Suppressor macrophage (primary cell): ENCODE measurements at places on chromosomes 7 and 10.

DNA sequence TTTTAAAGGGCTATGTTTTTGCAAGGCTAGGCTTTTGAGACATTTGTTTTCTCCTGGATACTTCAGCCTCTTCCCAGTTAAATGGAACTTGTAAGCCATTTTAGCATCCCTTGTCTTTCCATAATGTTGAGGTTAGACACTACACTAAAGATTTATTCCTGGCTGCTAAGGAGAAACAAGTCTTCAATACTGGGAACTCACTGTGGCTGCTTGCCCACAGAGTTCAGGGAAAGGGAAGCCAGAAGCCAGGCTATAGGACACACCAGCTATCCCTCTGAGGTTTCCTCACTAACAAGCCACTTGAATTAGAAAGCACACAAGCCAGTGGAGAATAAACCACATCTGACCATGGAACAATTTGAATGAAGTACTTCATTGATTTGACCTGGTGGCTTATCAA, 421.7 kb upstream of the CHRM2 start:
- DNase-seq: no peak

- DNase-seq: no peak
Observed at GRCh38 chr7:157605638-157606037, 268.8 kb downstream of the DNAJB6 start.

DNA sequence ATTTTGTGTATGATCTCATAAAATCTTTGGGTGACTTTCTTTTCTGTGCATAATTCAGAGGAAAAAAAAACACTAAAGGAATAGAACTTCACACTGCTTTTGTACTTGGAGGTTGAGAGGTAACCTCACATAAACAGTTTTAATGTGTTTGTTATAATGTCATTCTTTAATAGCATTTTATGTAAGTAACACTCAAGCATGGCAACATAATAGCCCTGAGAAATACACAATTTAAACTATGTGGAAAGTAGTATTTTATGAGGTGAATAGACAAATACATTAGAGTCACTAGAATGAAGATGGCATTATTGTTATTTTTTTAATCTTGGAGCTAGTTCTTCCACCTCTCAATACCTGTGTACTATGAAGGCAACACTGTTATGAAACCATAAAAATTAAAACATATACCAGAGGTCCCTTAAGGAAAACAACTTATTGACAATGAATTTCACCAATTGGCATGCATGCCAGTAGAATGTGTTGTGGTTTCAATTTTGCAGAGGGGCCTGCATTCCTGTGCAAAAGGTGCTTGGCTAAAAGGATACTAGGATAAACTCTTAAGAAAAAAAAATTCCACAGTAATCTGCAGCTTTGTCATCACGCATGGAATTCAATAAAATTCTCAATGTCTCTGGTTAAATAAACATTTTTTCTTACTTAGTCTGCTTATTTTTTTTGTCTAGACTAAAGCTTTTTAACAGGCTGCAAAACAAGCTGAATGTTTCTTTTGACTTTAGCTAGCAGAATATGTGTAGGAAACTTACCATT, 102.5 kb downstream of the CD36 start:
- DNase-seq: no peak

DNA sequence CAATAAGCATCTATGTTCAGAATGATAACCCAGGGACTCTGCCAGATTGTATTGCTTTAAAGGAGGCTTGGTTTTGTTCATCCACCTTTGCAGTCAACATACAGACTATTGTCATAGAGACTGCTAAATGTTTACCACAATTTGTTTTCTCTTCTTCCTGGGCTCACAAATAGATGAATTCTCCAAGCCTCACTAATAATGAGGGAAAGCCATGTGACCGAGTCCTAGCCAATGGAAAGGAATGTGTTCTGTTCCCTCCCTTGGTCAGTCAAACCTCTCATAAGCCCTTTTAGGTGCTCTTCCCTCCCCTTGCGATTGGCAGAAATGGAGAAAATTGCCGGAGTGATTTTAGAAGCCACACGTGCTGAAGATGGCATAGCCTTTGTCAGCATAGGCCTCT, 136.9 kb downstream of the RTKN2 start:
- no peak for DNase-seq

DNA sequence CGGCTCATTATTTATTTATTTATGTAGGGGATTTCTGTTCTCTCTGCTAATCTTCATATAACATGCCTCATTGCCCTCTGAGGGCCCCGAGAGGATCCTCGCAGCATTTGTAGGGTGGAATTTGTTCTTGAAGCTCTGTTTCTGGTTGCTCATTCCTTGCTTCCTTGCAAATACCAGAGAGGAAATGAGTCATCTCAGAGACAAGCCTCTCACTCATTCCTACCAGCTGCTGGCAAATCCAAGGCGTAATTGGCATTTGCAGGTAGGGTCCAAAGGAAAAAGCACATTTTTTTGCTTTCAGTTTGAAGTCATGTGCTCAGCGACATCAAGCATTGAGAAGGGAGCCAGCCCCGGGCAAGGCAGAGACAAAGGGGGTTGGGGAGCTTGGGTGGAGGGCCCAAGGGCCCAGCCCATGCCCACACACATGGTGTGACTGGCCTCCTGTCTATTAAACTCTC, 501.6 kb downstream of the GALNT17 start:
- no peak for DNase-seq

GRCh38 chr7:88919478-88920131, 124.1 kb upstream of the TEX47 start:
- DNase-seq: no peak

GRCh38 chr10:113941140-113941539, 86.7 kb downstream of the NHLRC2 start:
- DNase-seq: no peak

DNA sequence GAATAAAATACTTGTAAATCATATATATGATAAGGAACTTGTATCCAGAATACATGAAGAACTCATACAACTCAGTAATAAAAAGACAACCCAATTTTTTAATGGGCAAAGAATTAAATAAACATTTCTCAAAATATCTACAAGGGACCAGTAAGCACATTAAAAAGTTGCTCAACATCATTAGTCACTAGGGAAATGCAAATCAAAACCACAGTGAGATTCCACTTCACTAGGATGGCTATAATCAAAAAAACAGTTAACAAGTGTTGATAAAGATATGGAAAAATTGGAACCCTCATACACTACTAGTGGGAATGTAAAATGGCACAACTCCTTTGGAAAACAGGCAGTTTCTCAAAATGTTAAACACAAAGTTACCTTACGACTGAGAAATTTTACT, 40.3 kb upstream of the YAE1 start:
- no peak for DNase-seq

GRCh38 chr7:41339913-41340676, 362.8 kb downstream of the INHBA start:
- DNase-seq: no peak

DNA sequence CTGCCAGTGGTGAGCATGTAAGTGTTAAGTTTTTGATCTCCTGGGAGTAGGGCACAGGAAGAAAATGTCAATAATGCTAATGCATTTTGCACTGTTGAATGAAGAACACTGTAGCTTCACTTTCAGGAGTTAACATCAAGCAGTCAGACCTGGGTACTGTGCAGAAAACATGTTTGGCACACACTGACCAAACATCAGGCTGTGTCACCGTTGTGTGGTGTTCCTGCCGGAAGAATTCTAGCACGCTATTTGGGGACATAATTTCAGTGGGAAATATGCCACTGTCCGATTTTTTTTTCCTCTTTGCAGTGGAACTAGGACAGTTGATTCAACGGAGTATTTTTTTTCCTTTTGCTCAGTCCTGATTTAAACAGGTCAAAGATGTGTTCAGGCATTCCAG, 24.4 kb upstream of the ABCB5 start:
- no peak for DNase-seq

DNA sequence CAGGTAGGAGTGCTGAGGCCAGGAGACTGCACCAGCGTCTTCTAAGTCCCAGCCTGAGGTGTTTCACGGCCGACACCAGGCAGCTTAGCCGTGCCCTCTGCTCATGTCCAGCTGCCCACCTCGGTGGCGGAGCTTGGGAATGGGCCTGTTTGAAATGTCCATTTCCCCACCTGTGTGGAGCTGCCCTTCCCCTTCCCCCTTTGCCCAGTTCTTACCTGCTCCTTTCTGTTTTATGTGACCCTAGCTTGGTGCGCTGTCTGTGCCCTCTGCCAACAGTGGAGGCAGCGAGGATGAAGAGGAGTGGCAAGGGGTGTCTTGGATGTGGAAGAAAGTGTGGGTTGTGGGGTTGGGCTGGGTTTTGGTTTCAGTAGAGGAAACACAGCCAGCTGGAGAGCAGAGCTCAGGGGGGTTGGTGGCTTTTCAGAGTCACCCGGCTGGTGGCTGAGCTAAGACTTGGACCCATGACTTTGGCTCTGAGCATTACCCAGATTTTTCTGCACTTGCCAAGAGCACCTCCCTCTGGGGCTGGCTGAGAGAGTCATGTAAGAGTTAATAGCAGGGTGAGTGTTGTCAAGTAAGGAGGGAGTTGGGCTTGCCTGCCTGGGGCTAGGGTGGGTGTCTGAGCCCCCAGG, 37.4 kb downstream of the GBX1 start:
- DNase-seq: no peak

DNA sequence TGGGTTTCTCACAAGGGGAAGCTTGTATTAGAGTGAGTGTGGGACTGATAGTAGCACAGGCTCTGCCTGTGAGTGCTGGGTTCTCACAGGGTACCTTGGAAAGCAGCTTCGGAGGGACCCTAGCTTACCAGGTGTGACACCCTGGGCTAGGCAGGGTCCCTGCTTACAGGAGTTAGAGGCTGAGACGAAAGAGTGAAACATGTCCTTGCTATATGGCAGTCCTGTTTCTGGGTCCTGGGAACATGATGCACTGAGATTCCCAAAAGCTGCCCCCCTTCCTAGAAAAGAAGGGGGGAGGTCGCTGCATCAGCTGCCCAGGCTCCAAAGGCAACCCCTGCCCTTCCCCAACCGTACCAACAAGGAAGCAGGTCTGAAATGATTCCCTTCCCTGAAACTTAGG, 6.3 kb upstream of the ARHGAP22 start:
- DNase-seq: no peak

DNA sequence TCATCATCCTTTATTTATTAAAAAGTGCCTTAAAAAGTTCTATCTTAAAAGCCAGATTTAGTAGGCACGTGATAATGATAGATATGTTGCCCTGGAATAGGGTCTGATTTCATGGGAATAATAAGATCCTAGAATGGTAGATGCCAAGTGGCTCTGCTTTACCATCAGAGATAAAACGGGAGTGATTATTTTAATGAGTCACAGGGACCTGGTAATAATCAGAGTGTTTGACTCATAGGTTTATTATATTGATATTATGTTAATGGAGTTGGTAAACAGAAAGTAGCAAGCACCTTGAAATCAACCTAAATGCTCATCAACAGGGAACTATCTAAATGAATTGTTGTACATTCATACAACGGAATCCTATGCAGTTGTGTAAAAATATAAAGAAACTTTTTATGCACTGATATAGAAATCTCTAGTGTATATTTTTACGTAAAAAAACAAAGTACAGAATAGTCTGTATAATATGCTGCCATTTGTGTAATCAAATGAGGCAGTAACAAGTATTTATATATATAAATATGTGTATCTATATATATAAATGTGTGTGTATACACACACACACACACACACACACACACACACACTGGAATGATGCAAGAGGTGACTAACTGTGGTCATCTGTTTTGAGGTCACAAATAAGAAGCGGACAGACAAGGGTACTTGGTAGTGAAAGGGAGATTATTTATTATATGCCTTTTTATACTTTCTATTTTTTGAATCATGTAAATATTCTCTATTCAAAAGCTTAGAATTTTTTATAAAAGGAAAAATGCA, 78.6 kb upstream of the DYNC1I1 start:
- no peak for DNase-seq

DNA sequence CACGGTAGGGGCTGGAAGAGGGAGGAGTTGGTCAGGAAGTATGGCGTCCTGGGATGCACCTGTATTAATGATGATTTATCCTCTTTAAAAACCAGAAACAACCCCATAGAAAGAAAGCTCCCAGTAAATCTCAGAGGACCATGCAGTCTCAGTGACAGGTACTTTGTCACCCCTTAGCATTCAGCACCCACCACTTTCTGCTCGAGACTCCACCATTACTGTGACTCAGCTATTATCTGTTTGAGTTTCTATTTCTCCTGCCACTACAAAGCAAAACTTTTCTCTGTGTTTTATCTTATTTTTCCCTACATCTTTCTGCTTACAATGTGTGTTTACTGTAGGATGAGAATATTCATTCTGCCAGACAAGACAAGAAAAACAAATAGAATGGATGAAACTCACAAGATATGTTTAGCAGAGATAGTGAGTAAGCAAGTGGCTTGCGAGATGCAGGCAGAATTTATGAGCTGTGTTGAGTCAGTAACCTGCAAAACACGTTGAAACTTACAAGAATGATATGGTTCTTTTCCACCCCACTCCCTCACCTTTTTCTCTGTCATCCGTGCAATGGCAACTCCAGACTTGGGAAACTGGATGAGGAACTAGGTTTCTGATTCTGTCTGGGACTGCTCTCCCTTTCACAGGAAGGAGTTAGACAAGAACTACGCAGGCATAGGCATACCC, 127.1 kb downstream of the AOAH start:
- DNase-seq: no peak

- DNase-seq: peak; percentile 89
Observed at GRCh38 chr7:104973909-104974415, 40.0 kb upstream of the KMT2E start.

- DNase-seq: no peak
Observed at GRCh38 chr7:149772241-149772955, 990 bp downstream of the ZNF467 start.

DNA sequence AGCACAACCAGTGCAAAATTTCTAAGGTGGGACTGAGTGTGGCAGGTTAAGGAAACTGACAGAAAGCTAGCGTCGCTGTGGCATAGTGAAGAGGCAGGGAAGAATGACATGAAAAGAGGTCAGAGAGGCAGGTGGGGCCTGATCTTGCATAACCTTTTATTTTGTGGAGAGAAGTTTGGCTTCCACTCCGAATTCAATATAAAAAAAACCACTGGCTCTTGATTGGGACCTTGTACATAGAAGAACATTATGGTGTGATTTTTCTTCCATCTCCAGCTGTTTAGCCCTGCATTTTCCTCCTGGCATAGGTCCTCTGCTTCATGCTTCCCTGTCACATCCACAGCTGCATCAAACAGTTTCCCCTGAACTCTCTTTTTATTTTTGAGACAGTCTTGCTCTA, 170.5 kb upstream of the MEOX2 start:
- DNase-seq: no peak

- no peak for DNase-seq
Observed at GRCh38 chr10:85657476-85658113, 709.0 kb downstream of the GRID1 start.

DNA sequence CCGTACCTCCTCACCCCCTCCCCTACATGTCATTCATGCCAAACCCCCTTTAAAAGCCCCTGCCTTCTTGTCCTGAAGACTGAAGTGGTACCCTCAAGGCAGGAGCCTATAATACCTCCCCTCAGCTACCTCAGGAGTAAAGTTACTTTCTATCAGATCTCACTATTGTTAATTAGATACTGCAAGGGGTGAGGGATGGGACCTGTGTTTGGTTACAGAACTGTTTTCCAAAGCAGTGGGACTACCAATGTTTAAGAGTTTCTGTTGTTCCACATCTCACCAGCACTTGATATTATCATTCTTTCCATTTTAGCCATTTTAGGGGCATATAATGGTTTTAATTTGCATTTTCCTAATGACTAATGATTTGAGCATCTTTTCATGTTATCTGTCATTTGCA, 196.8 kb upstream of the LRRN3 start:
- DNase-seq: no peak

GRCh38 chr10:46028584-46029460, 1.6 kb downstream of the NCOA4 start:
- DNase-seq: peak; percentile 75

- DNase-seq: no peak
Observed at GRCh38 chr7:103704701-103705100, 258.7 kb upstream of the SLC26A5 start.
